ENCODE measurements at places on chromosomes 1 and 21.

DNA sequence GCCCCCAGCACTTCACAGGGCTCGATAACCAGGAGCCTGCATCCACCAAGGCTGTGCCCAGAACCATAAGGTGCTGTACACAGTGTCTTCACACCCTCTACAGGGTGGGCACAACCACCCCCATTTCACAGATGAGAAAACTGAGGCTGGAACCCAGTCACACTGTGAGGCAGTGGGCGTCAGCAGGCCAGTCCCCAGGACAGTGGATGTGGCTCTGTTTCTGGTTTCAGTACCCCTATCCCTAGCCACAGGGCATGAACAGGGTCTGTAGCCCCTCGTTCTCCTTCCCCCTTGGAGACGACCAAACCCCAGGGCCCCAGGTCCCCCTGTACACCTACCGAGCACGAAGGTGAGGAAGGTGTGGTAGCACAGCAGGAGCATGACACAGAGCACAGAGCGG lies 27.6 kb downstream of the TTC39A start:
- no peak for DNase-seq

- DNase-seq, result no peak
These were observed 33.0 kb upstream of the TRABD2B start for GRCh38 chr1:48030211-48030610.

DNA sequence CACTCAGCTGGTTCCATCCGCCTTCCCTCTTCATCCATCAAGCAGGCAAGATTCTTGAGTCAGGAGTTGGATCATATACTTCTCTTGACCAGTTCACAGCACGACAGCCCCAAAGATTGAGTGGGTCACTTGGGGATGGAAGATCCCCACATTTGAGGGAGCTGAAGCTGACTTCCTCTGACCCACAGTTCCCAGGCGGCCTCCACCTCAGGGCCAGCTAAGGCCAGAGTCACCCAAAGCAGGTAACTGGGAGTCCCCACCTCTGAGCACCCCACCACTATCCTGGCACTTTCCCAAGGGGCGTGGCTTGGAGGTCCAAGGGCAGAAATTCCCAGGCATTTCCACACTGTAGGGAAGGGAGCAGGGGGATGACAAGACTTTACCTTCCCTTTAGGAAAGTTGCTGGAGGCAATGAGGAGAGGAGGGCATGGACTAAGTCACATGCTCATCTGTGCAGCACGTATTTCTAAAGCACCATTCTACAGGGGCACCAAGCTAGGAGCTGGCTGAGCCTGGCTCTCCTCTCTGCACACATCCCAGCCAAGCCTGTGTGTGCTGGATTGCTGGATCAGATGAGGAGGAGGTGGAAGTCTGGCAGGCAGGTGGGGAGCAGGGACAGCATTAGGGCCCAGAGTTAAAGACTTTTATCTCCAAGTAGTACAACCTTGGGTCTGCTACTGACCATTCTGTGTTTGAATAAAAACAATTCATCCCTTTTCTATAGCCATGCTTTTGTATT lies 1.3 kb upstream of the RD3 start:
- no peak for DNase-seq

DNA sequence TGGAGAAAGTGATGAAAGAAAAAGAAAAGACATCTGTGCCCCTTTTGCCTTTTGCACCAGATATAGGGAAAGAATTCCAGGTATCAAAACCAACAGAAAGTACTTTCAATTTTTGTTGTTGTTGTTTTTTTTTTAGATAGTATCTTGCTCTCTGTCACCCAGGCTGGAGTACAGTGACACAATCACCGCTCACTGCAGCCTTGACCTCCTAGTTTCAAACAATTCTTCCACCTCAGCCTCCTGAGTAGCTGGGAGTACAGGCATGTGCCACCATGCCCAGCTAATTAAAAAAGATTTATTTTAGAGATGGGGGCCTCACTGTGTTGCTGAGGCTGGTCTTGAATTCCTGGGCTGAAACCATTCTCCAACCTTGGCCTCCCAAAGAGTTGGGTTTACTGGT lies 31.3 kb upstream of the IVNS1ABP start:
- no peak for DNase-seq

DNA sequence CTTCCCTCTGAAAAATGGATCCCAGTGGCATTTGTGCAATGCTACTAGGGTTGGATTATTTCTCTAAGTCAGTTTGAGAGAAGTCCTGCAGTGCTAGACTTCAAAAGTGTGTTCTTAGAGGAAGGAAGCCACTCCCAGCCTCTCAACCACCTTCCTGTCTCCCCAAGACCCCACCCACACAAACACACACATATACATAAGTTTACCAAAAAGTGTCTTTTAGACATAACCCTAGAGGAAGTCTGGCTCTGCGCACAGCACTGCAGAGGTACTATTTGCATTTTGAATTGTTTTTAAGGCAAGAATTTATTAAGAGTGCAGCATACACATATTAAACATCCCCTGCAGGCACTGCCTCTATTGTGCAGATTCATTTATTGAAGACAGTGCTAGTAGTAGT lies 127.3 kb downstream of the HHIPL2 start:
- DNase-seq, result no peak

GRCh38 chr1:85569122-85569521 lies 11.4 kb upstream of the CCN1 start:
- no peak for DNase-seq

GRCh38 chr21:42032968-42033367 lies 22.8 kb upstream of the ZBTB21 start:
- DNase-seq, result no peak

- no peak for DNase-seq
These were observed 107.7 kb downstream of the NIBAN1 start for GRCh38 chr1:184866586-184866985.

DNA sequence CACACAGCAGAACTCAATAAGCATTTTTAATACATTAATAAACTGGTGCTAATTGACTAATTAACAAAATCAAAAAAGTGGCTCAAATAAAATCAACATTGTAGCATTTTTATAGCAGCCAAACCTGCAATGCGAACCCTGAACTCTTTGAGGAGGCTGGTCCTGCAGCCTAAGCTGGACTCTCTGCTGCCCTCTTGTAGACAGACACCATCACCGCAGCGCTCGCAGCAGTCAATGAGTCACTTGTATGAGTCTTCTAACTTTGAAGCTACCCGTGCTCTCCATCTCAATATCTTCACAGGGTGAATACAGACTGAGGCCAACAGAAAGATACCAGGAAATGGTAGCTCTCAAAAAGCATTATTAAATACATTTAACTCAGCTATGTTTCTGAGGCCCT lies 9.7 kb upstream of the KRTAP7-1 start:
- peak; percentile 46 for DNase-seq

All from stimulated activated CD4-positive, alpha-beta T cell treated with anti-CD3 and anti-CD28 coated beads, Interleukin-1b, Interleukin-23, amount 100 ng/mL, for 48 hours (primary cell).